CD8-positive, alpha-beta memory T cell (primary cell): ENCODE measurements at places on chromosomes 2 and 18.

- no peak for DNase-seq
Observed at GRCh38 chr2:174776223-174776622, 12.0 kb upstream of the CHRNA1 start.

GRCh38 chr2:8317418-8317817 is 364.4 kb upstream of the ID2 start:
- DNase-seq = no peak

DNA sequence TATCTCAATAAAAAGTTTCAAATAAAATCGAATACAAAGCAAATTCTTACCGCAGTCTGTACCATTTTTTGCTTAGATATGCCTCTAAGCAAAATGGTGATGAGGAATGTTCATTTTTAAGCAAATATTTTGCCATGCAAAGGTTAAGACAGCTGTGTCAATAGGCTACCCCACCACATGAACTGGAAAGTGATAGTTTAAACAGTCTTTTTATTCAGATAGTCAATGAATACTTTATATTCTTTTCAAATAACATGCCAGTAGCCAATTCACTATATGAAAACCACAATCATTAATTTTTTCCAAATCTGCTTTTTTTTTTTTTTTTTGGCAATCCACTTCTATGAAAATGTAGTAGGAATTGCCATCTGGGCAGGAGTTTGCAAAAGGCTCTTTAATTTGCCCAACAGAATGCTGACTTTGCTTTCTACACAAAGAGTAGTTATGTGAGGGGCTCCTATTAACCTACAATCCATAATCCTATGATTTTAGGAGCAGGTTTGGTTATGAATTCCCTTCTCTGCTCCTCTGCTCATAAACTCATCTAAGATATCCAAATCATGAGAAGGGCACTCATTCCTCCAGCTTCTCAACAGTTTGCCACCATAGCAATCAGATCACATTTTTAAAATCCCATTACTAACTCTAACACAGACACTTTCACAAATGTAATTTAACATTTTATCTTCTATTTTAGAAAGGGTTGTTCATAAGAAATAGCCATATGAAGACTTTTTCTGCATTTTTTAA is 69.2 kb downstream of the SLC40A1 start:
- no peak for DNase-seq

DNA sequence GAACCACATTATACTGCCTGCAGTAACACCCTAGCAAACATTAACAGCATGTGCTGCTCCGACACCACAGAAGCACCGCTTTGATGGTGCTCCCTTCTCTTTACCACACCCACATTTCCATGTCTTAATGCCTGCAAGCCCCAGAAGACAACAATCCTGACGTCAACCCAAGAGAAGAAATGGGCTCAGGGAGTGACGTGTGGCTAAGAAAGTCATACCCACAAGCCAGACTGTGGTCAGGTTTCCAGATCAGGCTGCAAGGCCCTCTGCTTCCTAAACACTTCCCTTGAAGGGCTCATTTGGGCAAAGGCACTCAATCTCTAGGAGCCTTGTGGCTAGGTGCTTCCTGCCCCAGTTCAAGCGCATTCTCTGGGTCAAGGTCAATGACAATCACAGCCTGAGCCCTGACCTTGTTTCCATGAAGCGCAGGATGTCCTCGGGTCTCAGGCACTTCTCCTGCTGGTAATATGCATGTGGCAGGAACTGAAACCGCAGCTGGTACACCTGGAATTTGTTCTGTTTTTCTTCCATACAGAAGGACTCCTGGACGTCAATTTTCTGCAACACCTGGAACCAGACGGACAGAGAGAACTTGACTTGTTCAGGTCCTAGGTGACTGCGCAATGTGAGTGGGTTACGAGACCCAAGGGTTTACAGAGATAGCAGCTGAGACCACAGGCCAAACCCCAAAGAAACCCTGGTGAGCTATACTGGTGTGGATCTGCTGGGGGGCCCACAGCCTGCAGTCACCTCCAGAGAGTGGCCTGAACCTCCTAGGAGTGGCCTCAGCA is 67.2 kb downstream of the POLR1A start:
- peak; percentile 95 for DNase-seq

DNA sequence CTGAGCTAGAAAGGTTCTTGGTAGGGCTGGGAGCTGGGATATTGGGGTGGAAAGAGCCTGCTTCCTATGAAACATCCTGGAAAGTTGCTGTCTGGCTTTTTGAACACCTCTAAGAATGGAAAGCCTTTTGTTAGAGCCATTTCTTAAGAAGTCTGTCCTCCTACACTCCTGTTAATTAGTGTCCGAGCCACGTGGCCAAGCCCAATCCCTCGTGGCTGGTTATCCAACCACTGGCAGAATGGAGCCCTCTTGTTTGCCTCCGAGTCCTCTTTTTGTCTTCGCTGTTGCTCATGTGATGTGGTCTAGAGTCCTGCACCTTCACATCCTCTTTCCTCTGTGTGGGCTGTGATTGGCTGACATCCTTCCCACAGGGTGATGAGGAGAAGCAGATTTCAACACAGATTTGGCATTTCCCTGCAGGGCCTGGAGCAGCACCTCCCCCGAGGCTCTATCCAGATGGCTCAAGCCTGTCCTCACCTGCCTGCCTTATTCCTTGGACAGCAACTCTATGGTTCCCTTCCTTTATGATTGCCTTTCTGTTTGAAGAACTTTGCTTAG is 8.2 kb upstream of the TOGARAM2 start:
- DNase-seq = no peak

DNA sequence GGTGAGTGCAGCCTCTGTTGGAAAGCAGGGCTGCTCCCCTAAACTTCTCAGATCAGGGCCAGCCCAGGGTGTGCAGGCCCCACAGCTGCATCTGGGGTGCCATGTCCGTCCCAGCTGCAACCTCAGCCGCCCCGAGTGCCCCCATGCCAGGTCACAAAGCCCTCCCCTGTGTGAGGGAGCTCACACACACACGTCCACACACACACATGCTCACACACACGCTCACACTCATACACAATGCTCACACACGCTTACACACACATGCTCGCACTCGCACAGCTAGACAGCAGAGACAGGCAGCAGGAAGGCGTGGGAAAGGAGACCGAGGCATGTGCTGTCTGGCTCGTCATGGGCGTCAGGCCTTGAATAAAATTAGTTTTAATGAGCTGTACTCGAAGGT is 55.4 kb downstream of the ADI1 start:
- DNase-seq = no peak

DNA sequence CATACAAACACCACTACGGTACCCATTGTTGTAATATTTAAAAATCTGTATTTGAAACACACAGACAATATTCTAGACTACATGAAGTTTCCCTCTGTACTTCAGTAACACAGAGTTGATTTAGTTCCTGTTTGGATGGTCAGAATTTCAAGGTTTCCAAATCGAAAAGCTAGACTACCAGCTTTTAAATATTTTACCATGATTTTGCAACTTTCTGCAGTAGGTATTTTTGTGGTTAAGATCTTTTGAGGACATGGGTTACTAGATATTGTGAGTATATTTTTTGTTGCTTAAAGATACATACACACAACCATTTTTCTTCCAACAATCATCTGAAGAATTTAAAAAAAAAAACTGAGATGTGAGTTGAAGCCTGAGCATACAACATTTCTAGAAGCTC is 10.9 kb downstream of the SERPINB5 start:
- no peak for DNase-seq

DNA sequence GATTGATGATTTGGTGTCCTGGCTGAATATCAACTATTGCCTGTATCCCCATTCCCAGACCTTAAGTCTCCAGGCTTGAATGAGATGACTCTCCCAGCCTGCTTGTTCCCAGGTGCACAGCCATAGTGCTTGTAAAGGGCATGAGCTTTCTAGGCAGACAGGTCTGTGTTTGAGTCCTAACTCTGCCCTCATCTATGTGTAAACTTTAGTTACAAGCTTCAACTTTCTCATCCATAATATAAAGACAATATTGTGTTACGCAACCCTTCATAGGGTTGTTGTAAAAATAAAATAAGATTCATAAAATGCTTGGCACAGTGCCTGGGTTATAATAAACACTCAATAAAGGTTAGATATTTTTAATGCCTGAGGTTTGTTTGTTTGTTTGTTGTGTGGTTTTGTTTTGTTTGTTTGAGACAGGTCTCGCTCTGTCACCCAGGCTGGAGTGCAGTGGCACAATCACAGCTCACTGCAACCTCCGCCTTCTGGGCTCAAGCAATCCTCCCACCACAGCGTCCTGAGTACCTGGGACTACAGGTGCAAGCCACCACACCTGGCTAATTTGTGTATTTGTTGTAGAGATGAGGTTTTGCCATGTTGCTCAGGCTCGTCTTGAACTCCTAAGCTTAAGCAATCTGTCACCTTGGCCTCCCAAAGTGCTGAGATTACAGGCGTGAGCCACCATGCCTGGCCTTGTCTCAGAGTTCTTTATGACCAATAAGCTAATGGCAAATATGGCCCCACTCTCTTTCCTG is 89.4 kb upstream of the MAPRE2 start:
- DNase-seq = no peak

- no peak for DNase-seq
Observed at GRCh38 chr2:159817283-159817682, 19.3 kb upstream of the CD302 start.

DNA sequence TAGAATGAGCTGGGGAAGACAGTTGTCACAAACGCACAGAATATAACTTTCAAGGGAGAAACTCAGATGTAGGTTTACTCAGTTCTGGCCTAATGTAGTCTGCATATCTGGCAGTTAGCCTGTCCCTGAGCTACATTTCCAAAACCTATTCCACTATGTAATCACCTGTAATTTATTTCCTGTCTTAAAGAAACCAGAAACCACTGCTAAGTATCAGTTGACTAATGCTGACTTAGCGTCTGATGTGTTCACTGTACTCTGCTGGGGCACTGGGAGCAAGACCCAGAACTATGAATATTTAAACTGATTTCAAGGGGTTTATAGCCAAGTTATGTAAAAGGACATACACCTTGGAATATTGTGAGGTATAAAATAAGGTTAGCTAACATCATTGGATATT is 1995.2 kb upstream of the PIK3C3 start:
- no peak for DNase-seq

DNA sequence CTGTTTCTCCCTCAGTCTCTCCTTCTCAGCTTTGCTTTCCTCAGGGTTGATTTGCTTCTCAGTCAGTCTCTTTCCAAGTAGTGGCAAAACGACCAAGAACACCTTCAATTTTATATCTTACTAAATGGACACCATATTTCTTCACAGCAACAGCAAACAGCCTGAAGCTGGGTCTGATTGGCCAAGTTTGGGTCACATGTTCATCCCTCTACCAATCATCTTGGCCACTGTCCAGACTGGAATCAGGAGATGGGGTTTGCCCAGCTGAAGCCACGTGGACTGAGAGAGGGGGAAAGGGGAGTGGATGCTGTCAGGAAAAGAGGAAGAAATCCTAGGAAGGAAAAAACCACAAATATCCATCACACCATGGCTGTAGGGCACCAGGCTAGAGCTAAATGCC is 42.0 kb upstream of the ACMSD start:
- no peak for DNase-seq

- no peak for DNase-seq
Observed at GRCh38 chr18:27797484-27797883, 379.4 kb downstream of the CDH2 start.

- DNase-seq = no peak
Observed at GRCh38 chr2:130372833-130373807, 17.3 kb downstream of the PTPN18 start.

DNA sequence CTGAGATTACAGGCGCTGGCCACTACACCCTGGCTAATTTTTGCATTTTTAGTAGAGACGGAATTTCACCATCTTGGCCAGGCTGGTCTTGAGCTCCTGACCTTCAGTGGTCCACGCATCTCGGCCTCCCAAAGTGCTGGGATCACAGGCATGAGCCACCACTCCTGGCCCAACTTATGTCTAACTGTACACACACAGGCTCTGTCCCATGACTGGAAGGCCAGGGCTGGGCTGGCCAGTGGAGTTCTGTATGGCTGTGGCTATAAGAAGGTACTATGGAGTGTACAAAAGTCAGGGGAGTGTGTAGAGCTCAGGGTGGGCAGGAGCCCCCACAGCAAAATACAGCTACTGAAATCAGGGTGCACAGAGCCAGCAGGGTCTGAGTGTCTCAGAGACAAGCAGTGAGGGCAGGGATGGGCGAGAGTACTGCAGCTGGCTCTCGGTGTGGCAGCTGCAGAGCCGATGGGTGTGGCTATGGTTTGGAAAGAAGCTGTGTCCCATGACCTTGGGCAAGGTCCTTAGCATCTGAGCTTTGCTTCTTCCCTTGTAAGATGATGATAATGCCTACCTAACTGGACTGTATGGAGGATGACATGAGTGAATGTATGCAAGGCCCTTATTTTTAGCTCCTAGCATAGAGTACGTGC is 10.4 kb upstream of the MSGN1 start:
- DNase-seq = no peak

GRCh38 chr2:197920088-197920487 is 115.7 kb downstream of the PLCL1 start:
- DNase-seq = no peak

GRCh38 chr2:173555833-173556232 is 201.2 kb downstream of the CDCA7 start:
- no peak for DNase-seq

- no peak for DNase-seq
Observed at GRCh38 chr2:134073023-134073422, 180.8 kb upstream of the MGAT5 start.

GRCh38 chr18:72456802-72457201 is 87.3 kb downstream of the CBLN2 start:
- DNase-seq = no peak

DNA sequence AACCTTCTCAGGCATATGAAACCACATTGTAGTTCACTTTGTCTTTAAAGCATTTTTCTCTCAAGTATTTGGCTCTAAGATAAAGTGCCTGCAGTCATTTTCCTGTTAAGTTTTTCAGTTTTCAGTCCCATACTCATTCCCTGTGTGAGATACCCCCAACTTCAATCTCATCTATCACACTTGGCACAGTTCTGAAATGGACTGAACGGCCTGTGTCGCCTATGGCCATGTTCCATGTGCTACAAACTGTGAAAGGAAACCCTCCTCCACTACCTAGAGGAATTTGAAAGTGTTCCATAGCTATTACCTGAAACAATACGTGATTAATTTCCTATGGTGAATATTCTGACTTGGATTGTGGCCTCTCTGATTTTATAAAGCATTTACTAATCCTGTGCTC is 319.1 kb downstream of the CTNNA2 start:
- no peak for DNase-seq

- DNase-seq = no peak
Observed at GRCh38 chr2:102350137-102350793, 5.3 kb upstream of the IL18R1 start.

DNA sequence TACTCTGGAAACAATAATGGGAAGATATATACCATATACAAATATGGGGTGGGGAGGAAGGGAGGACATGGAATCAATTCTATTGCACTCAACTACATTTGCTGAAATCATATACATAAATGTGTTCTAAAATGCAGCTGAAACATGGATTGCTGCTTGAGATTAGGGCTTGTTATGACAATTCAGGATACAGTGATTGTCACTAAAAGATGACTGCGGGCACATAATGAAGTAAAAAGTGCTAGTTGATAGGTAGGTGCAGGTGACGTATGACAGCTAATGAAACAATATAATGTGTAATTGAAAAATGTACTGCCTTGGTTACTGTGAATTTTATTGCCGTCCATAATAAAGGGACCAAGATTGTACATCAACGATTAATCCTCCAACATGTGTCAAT is 1062.1 kb upstream of the FANCL start:
- DNase-seq = no peak
